ENCODE measurements at places on chromosomes 3 and 15. TPM values are rescaled to one million over a fixed set of nuclear protein-coding genes. Genes with fewer than 3 reads are reported as not detected.

DNA sequence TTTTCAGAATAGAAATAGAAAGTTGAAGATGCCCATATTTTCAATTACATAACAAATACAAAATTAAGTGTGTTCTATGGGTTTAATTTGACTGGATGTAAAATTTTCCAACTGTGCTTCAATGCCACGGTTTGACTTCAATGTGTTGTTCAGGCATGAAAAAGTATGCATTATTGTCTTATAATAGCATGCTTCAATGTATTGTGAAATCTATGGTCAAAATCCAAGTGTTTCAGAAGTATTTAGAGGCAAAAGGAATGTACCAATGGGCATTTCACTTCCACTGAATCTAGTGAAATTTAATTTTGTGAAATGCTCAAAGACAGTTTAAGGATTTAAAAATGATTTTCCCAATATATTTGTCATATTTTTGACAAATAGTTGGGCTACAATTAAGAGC lies 16.0 kb downstream of the NEK10 start:
- DNase-seq = no peak

DNA sequence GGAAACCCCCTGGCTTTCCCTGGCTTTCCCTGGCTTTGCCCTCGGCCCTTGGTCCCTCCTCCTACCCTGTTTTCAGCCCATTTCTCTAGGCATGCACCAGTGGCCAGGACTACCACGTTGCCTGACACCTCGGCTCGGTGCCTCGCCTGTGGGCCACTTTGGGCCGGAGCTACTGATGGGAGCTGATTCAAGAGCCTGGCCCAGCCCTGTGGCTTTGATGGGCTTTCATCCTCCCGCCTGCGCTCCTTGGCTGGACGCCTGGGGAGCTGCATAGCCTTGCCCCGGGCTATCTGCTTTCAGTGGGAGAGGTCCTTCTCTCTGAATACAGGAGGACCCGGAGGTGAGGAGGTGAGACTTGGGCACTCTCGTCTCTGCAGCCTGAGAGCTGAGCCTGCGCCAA lies 192.7 kb upstream of the HES1 start:
- no peak for DNase-seq

DNA sequence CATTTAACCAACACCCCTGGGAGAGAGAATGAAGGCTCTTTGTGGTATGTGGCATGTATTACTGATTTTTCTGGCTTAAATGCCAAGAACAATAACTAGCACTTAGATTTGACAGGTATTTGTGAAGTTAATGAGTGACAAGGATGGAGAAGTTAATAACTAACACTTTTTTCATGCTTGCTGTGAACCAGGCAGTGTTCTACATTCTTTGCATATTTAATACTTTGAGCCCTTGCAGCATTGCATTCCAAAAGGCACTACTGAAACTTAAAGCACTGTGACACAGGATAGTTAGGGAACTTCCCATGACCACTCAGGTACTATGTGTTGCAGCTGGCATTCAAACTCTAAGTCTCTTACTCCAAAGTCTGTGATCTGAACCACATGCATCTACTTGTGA lies 650.6 kb downstream of the ZPLD1 start:
- DNase-seq = no peak

- DNase-seq = no peak
Observed at GRCh38 chr3:171260899-171261298, 199.3 kb downstream of the TNIK start.

- no peak for DNase-seq
Observed at GRCh38 chr15:37880835-37881153, 53.6 kb upstream of the TMCO5A start.

PTPRG gene
- total RNA-seq = 26.3 TPM

LRRC31 gene
- total RNA-seq = 42.0 TPM
